A549 treated with Hydrocortisone at 1 μM for 4 hours (cell line): ENCODE measurements at places on chromosomes 3 and 15. TPM values are rescaled to one million over a fixed set of nuclear protein-coding genes. Genes with fewer than 3 reads are reported as not detected.

IGF1R gene
- 38.2 to 64.2 TPM (median 51.8 TPM) in 5 replicates for total RNA-seq

CDHR4 gene
- total RNA-seq: 0.15 to 0.30 TPM (median 0.26 TPM) in 5 replicates

RMDN3 gene
- total RNA-seq: 21.4 to 26.1 TPM (median 22.6 TPM) in 5 replicates

PTH1R gene
- total RNA-seq: 0.85 to 1.3 TPM (median 1.2 TPM) in 5 replicates

TMEM212 gene
- not detected in 5 replicates for total RNA-seq
